ENCODE measurements at places on chromosomes 5 and 9. TPM values are rescaled to one million over a fixed set of nuclear protein-coding genes. Genes with fewer than 3 reads are reported as not detected.
A peak's percentile ranks its signal among the peaks of the same experiment; 100 is the strongest.

Gene TTLL11
- total RNA-seq = 6.6 TPM

GRCh38 chr5:139856714-139857113 is 61.1 kb downstream of the PSD2 start:
- H3K4me1 ChIP-seq = no peaks in the 10 kb centered on the region
- H3K27ac ChIP-seq = no peak overlapping the region
- H3K27me3 ChIP-seq = peaks cover 12% of the 10 kb centered on the region
- DNase-seq = no peak
- H3K4me3 ChIP-seq = no peak overlapping the region

GRCh38 chr5:57832875-57833274 is 350.3 kb upstream of the ACTBL2 start:
- no peak for DNase-seq
- no peaks in the 10 kb centered on the region for H3K36me3 ChIP-seq
- no peaks in the 10 kb centered on the region for H3K27me3 ChIP-seq
- peaks cover 21% of the 10 kb centered on the region for H3K4me1 ChIP-seq
- H3K27ac ChIP-seq = peak overlapping the region; percentile 30

DNA sequence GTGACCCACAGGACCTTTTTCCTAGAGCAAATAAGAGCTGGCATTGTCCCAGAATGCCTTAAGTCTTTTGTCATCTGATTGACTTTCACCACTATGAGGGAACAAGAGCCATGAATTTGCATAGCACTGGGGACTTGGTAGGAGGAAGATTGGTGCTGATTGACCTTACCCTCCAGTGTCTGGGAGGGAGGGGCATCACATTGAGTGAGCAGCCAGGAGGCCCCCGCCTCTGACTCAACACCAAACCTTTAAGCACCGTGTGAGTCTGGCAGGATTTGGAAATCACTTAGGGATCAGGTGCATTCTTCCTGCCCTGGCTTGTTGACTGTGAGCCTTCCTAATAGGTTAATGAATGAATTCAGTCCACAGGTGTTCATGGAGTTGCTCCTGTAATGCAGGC is 40.7 kb downstream of the WNK2 start:
- H3K27ac ChIP-seq = no peak overlapping the region
- no peaks in the 10 kb centered on the region for H3K36me3 ChIP-seq
- DNase-seq = no peak
- no peaks in the 10 kb centered on the region for H3K27me3 ChIP-seq
- peaks cover 10% of the 10 kb centered on the region for H3K4me1 ChIP-seq
- H3K4me3 ChIP-seq = no peak overlapping the region

- no peak for DNase-seq
- H3K36me3 ChIP-seq = no peaks in the 10 kb centered on the region
- no peaks in the 10 kb centered on the region for H3K27me3 ChIP-seq
- no peaks in the 10 kb centered on the region for H3K4me1 ChIP-seq
- H3K4me3 ChIP-seq = no peak overlapping the region
- no peak overlapping the region for H3K27ac ChIP-seq
Measured at GRCh38 chr9:112502175-112502946, 15.7 kb downstream of the KIAA1958 start.

- H3K27ac ChIP-seq = peak overlapping the region; percentile 73
- no peak overlapping the region for H3K4me3 ChIP-seq
- H3K4me1 ChIP-seq = peaks cover 50% of the 10 kb centered on the region
- DNase-seq = peak; percentile 99
- no peaks in the 10 kb centered on the region for H3K36me3 ChIP-seq
Measured at GRCh38 chr5:172412724-172413286, 41.5 kb downstream of the SH3PXD2B start.

- DNase-seq = no peak
- no peaks in the 10 kb centered on the region for H3K36me3 ChIP-seq
- H3K4me1 ChIP-seq = no peaks in the 10 kb centered on the region
- H3K4me3 ChIP-seq = no peak overlapping the region
- H3K27ac ChIP-seq = no peak overlapping the region
Measured at GRCh38 chr5:135008556-135008955, 25.5 kb downstream of the PITX1 start.

All from astrocyte (in vitro differentiated cells and primary cell).